Natural killer cell (primary cell): ENCODE measurements at places on chromosomes 3 and 15. TPM values are rescaled to one million over a fixed set of nuclear protein-coding genes. Genes with fewer than 3 reads are reported as not detected.

Gene ZMYND10
- 3.0 TPM for total RNA-seq

Gene CCDC191
- 5.5 TPM for total RNA-seq

Gene PARP14
- 77.6 TPM for total RNA-seq

Gene MORC1
- not detected for total RNA-seq

Gene CELF6
- 2.6 TPM for total RNA-seq

Gene PATL2
- total RNA-seq = 145 TPM

Gene PRICKLE2
- 1.8 TPM for total RNA-seq

- no peak for DNase-seq
These were observed 34.8 kb downstream of the CRYGS start for GRCh38 chr3:186509423-186509822.

GRCh38 chr3:186828340-186828739, 14.2 kb upstream of the ADIPOQ start:
- DNase-seq = peak; percentile 24

DNA sequence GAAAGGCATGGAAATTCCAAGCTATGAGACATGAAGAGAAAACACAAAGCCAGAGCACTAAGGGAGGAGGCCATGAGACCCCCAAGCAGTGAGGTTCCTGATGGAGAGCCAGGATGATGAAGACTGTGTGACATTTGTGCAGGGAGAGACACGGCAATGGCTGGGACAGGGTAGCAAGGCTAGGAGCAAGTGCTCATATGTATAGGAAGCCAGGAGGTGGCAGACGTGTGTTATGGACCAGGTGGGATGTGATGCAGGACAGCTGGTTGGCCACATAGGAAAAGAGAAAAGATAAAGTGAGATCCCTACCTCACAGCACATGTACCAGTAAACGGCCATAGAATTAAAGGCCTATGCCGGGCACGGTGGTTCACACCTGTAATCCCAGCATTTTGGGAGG, 112.7 kb downstream of the APBA2 start:
- no peak for DNase-seq
